ENCODE measurements at places on chromosomes 12 and 14.

DNA sequence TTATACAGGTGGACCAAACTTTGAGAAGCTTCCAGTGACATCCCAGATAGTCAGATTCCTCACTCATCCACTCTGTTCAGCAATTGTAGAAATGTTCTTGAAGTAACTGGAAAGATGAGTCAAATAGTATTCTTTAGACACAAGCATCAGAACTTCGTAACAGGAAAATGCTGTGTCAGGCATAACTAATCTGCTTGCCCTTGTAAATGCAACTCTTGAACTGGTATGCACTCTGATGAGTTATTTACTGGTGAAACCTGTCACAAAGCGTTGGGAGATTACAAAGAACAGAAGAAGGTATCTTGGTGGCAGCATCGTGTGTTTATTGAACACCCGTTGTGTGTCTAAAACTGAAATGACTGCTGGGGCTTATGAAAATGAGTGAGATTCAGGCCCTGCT lies 10.8 kb upstream of the DUSP6 start:
- no peak for DNase-seq

- no peak for DNase-seq
Observed at GRCh38 chr12:19639781-19640415, 200.6 kb downstream of the AEBP2 start.

DNA sequence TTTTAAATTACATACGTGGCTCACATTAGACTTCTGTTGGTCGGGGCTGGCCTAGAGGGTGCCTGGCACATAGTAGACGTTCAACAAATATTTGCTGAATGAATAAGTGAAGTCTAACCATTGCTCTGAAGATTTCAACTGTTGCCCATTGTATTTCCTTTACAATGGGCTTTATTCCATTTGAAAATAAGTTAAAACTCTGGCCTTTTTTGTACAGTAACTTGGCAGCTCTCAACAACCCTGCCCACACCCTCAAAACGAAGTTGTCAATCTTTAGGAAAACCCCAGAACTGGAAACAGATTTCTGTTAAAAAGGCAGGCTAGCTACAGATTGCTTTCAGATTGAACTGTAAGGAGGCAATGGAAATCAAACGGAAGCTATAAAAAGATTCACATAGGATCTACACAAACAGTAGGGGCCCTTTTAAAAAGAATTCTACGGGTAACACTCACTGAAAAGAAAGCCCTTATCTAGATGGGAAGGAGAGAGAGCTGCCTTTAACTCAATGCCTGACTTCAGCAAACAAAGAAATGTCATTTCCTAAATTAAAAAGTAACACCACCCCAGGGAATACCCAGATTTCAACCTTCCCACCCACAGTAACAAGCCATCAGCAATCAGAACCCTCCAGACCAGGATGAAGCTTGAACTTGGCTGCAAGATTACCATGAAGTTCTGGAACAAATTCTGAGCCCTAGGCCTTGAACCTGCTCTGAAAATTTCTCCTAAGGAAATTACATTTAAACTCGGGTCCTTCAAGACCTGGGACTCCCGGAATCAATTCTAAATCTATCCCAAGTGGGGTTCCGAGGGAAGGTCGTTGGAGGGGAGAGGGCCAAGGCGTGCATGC lies 1.4 kb downstream of the WSB2 start:
- no peak for DNase-seq

DNA sequence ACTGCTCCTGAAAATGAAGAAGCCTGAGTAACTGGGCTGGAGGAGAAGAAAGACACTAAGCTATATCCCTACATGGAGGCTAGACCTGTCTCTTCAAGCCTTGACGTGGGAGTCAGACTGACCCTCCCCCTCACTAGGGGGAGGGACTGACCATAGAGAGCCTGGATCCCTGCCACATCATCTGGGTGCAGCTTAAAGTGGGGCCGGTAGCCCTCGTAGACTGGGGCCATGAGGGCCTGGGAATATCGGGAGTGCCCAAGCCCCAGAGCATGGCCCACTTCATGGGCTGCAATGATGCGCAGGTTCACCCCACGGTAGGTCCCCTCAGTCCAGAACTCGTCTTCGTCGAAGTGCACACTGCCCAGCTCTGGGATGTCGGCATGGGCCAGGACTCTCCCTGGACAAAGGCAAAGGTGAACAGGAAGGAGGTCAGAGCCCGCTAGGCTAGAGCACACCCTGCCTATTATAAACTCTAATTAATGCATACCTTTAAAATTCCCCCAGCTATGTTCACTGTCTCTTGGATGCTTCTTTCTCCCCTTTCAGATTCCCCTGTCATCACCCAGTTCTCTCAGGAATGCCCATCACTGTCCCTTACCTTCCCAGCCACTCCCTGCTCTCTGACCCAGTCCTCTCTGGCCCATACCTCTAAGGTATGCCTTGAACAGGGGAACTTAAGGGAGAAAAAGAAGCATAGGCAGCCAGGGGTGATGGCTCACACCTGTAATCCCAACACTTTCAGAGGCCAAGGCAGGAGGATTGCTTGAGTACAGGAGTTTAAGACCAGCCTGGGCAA lies 3.2 kb downstream of the MMP19 start:
- no peak for DNase-seq

DNA sequence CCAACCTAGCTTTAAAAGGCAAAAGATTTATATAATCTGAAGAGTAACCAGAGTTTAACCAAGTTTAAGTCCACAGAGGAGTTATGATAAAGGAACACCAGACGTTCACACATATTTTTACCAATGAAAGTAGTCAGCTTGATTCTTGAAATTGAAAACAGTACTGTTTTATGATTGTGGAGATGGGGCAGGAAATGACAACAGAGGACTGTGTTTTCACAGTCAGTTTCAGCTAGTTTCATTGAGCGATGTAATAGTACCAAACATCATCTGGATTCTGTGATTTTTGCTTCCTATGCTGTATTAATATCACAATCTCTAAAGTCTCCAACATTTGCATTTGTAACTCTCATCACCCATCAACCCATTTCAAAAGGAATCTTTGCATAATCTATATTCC lies 34.2 kb upstream of the SLC6A15 start:
- DNase-seq, result no peak

- DNase-seq, result no peak
Observed at GRCh38 chr12:109772622-109773321, 59.1 kb downstream of the FAM222A start.

- DNase-seq, result no peak
Observed at GRCh38 chr14:65016471-65016870, 29.8 kb downstream of the FNTB start.

- peak; percentile 54 for DNase-seq
Observed at GRCh38 chr12:116687888-116688287, 50.0 kb downstream of the SPRING1 start.

- no peak for DNase-seq
Observed at GRCh38 chr12:6615802-6616201, 8.6 kb upstream of the CHD4 start.

- no peak for DNase-seq
Observed at GRCh38 chr12:16300736-16301135, 23.3 kb upstream of the SLC15A5 start.

- peak; percentile 25 for DNase-seq
Observed at GRCh38 chr14:64174922-64175782, 119.0 kb downstream of the ESR2 start.

- no peak for DNase-seq
Observed at GRCh38 chr12:119621878-119622277, 28.3 kb downstream of the TMEM233 start.

DNA sequence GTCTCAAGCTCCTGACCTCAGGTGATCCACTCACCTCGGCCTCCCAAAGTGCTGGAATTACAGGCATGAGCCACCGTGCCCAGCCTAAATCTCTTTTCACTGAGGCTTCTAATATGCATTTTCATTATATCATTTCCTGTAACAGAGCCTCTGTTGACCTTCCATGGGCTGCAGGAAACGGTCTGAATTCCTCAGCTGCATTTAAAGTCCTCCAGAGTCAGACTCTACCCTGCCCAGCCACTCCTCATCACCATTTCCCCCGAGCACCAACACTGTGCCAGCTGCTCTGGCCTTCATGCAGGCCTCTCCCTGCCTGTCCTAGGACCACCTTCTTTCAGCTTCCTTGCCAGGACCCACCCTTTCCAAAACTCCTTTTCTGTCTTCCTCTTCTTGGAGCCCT lies 9.8 kb upstream of the NFKBIA start:
- DNase-seq, result no peak

DNA sequence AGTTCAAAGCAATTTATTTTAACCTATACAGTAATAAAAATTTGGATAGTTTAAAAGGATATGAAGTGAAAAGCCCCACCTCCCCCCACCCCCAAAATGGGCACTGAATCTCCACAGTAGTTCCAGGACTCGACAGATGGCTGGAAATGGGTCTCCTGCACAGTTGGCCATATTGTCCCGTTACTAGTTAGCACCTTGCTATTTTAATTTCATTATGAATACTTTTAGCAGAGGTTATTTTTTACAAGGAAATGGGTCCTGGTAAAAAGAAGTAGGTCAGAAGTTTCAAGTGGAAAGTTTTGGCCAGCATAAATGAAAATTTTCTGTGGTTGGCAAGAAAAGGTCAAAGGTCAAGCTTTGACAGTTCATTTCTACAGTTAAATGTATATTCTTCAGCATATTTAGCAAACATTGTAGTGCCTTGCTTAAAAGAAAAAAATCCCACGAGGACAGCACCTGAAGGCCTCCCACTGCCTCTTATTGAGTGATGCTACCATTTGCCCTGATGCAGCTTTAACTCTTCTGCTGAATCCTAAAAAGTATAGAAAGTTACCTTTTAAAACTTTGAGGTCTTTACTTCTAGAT lies 28.3 kb downstream of the MTHFD1 start:
- DNase-seq, result no peak

- DNase-seq, result peak; percentile 56
Observed at GRCh38 chr14:82710267-82710841, 1176.7 kb upstream of the SEL1L start.

GRCh38 chr12:49264466-49264872 lies 413 bp upstream of the TUBA1C start:
- peak; percentile 69 for DNase-seq

- peak; percentile 20 for DNase-seq
Observed at GRCh38 chr14:94081386-94081820, 293 bp downstream of the IFI27L1 start.

DNA sequence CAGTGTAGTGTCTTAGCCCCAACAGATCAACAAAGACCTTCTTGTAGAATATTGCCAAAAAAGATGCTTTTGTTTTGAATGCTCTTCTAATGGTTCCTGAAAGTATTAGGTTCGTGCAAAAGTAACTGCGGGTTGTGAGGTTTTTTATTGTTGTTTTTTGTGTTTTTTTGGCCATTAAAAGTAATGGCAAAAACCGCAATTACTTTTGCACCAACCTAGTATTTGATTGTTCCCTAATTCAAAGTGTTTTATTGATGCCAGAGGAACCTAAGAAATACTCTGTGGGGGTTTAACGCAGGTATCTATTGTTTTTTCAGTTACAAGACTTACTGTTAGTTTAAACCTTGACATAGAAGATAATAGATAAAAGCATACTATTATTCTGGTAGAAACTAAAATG lies 150.8 kb upstream of the DAAM1 start:
- DNase-seq, result no peak

DNA sequence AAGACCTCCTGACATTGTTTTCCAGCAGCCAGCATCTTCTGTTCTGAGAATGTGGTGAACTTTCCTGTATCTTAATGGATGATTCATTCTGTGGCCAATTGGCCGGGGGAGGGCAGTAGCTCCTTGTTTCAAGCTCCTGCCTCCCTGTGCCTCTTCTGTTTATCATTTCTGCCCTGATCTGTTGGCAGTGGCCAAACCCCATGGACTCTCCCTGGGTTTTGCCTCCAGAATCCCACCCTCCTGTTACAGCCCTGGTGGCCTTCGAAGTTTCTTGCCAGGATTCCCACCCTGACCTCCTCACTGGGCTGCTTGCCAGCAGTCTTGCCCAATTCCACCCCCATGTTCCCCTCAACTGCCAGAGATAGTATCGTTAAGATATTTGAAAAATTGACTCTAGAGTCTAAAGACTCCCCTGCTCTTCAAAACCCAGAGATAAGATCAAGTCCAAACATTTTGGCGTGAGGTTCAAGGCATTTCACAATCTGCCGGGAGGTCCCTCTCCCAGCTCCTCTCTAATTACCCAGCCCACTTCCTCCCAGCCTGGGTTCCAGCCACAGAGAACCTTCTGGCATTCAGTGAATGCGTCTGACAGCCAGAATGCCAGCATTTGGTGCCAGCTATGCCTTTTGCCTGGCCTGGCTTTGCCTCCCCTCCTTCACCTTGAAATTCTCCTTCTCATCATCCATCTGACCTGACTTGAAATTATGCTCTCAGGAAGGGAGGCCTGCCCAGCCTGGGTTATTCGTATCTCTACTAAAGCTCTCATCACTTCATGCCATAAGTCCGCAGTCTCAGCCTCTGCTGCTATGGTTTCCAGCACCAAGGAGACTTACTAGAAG lies 37.7 kb upstream of the TXNRD1 start:
- DNase-seq, result peak; percentile 67

- no peak for DNase-seq
Observed at GRCh38 chr12:82627799-82628198, 58.9 kb upstream of the TMTC2 start.

DNA sequence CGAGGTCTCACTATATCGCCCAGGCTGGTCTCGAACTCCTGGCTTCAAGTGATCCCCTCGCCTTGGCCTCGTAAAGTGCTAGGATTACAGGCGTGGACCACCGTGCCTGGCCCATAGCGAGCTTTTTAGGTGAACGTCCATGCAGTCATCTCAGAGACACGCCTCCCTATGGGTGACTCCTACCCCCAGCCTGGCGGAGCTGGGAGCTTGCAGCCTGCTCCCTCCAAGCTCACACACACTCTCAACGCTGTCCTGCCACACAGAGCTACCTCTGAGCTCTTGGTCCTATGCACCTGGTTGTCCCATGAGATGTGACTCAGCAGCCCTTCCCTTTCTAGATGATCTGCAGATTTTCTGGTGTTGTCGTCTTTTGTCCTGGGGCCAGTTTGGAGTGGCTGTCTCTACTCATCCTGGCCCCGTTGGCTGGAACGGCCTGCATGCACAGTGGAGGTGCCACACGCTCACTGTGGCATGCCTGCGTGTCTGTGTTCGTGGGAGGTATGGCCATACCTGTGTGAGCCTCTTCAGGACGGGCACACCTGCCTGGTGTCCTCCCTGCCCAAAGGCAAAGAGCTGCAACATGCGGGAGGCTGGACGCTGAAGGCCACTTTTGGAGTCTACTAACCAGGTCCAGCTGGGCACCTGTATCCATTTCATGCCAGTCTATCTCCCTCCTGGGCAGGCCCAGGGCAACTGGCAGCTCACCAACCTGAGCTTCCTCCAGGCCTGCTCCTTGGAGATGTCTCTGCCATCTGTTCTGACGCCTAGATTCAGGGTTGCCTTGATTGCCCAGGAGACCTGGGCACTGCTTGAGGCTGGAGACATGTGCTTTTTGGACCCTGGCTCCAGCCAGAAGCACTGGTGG lies 18.1 kb downstream of the CABP1 start:
- DNase-seq, result no peak

GRCh38 chr12:39764944-39765560 lies 145.4 kb upstream of the ABCD2 start:
- no peak for DNase-seq
